NCI-H2171 treated with DMSO at 0.1 percent for 48 hours (cell line): ENCODE measurements at places on chromosomes 5 and 9.

DNA sequence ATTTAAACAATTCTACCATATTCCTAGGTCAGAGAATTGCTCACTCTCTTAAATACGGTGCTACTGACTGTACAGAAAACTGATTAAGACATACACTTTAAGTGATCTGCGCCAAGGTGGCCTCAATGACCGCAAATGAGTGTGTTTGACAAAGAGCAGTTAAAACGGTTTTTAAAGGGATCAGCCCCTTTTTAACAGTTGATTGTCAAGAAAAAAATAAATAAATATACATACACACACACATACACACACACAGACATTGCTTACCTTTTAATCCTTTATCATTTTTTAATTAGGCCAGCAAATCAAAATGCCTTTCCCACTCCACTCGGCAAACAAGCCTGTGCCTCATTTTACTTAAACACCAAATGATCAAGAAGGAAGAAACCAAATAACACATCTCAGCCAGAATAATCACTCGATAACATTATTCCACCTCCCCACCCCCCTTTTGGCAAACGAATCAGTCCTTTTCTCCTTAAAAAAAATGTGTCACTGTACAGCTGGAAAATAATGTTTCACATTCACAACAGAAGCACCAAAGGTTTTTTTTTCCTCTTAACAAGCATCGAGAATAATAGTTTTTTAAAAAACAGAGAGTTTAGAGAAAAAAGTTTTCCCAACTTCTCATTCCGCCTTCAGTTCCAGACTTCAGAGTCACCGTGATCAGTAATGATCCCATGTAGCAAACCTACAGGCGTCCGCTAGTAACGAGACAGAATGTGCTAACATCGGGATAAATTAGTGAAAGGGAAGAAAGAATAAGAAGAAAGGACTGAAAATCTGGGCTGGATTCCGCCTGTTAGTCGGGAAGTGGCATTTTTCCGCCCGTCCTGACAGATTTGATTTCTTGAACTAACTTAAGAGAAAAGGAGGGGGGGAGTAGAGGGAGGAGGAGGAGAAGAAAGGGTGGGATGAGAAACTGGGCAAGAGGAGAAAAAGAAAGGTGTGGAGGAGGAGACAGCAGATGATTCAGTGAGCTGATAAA lies at the start of gene ZNF608:
Gene ZNF608, minus strand, starts transcription at position 712 of the 988 bp plus-strand sequence. CDS start 1,650 bp downstream, outside the sequence.
- DNase-seq = peak; percentile 58

DNA sequence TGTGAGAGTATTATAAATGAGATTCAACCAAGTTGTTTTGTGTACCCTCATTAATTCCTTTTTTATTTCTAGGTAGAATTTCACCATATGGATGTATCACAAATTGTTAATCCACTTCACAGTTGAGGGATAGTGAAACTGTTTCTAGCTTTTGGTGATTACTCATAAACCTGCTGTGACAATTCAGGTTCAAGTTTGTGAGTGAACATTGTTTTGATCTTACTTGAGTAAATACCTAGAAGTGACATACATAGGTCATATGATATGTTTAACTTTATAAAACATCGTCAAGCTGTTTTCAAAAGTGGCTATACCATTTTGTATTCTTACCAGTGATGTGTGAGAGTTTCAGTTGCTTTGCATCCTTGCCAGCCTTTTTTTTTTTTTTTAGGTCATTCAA lies 112.9 kb downstream of the CAMK4 start:
- peak; percentile 37 for DNase-seq

DNA sequence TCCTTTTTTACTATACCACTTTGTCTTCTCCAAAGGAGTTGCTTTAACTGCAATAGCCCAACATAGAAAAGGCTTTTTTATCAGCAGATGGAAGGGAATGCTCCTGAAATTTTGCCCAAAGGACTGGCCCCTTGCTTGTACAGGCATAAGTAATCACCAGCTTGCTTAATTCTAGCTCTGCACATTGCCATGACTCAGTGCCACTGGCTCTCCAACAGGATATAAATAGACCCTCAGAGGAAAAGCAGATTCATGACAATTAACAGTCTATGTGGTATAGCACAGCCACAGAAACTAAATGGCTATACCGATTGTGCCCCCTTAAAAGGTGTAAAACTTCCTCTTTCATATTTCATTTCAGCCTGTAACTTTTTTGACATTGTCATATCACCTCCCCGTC lies 227.0 kb downstream of the ZNF608 start:
- DNase-seq = no peak

- DNase-seq = peak; percentile 25
These were observed 98.2 kb upstream of the GRHPR start for GRCh38 chr9:37324261-37324683.

DNA sequence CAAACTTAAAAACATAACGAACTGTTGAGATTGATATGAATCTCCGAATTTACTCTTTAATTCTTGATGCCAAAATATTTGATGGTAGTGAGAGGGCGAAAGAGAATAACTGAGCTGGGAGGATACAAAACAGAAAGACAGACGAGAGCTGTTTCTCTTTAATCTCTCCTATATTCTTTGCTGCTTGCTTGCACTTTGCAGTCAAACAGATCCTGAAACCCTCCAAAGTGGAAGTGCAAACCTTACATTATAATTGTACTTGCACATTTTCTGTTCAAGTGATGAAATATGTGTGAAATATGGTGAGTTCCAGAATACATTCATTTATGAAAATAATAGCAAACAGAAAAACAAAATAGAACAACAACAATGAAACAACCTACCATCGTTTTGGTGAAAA lies 63.8 kb downstream of the PAM start:
- no peak for DNase-seq

DNA sequence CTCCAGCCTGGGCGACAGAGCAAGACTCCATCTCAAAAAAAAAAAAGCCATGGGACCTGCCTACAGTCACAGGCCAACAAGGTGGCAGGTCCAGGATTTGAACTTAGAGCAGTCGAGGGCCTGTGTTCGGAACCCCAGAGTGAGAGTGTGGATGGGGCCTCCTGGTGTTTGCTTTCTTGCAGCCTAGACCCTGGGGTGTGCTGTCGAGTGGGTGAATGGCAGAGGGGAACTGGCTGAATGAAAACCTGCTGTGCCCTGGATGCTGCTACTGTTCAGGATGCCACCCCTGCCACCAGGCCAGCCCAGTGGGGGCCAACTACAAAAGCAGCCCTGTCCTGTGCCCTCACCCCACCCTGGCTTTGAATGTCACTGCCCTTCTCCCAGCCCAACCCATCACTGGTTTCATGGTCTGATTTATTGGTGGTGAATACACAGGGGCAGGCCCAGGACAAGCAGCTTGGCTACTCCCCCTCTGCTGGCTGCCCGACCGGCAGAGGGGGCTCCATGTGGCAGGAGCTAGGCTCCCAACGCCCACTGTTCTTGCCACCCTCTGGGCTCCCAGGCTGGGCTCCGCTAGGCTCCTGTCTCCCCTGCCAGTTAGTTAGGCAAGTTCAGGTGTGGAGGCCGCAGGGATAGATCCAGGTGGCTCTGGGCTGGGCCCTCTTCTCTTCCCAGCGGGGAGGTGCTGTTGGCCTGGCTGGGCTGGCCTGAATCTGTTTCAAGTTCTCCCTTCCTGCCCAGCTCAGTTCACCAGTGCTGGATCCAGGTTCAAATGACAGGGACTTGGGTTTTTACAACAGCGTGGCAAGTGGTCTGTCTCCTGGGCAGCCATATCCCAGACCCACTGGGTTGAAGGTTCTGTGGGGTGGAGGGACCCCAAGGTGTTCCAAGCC lies 12.2 kb downstream of the FPGS start:
- DNase-seq = no peak

DNA sequence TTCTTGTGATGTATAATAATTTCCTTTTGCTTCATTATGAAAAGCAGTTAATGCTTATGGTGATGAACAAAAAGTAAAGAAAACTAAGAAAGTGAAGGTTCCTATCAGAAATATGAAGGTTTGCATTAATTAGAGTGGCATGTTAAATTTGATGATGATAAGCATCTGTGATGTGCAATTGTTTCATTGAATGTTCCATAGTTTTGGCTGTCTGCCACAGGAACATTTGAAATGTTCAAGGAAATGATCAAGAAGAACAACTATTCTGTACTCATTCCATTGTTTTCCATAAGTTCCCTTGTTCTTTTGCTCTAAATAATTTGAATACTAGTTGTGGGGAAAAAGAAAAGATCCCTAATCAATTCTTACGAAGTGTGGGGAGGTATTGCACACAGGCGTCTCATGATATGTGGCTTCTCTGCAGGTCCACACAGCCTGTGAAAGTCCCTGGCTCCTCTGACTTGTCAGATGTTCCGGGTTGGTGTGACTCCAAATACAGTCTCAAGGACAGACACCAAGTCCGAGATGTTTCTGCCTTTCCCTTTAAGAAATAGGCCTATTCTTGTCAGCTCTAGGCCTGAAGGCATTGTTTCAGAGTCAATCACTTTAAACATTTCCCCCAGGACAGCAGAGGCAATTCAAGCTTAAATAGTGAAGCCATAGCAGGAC lies 152.6 kb upstream of the MAST4 start:
- no peak for DNase-seq

- no peak for DNase-seq
These were observed 29.4 kb downstream of the SLC1A3 start for GRCh38 chr5:36635721-36636390.

DNA sequence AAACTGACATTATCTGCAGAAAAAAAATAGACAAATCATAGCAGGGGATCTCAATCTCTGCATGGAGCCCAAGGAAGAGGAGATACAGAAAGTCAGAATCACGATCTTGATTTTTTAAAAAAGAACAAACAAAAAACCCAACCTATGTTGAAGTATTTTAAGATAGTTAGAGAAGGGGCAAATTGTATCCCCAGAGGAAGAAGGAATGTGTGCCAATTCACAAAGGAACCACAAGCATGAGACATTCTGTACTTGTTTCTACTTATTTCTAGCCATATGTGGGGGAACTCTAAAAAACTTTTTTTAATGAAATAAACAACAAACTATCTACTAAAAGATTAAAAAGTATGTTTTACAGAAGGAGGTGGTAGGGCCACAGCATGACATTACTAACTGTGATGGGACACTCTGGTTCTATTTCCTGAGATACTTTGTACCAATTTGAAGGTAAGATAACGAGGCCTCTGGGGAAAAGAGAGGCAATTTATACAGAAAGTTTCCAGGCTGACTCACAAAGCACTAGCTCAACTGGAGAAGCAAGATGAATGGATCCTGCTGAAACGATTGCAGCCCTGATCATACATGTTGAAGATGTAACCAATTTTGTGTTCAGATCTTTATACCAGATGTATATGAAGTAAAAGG lies 22.5 kb downstream of the RANBP3L start:
- DNase-seq = no peak

- no peak for DNase-seq
These were observed 128.1 kb downstream of the STARD4 start for GRCh38 chr5:111384220-111384619.

DNA sequence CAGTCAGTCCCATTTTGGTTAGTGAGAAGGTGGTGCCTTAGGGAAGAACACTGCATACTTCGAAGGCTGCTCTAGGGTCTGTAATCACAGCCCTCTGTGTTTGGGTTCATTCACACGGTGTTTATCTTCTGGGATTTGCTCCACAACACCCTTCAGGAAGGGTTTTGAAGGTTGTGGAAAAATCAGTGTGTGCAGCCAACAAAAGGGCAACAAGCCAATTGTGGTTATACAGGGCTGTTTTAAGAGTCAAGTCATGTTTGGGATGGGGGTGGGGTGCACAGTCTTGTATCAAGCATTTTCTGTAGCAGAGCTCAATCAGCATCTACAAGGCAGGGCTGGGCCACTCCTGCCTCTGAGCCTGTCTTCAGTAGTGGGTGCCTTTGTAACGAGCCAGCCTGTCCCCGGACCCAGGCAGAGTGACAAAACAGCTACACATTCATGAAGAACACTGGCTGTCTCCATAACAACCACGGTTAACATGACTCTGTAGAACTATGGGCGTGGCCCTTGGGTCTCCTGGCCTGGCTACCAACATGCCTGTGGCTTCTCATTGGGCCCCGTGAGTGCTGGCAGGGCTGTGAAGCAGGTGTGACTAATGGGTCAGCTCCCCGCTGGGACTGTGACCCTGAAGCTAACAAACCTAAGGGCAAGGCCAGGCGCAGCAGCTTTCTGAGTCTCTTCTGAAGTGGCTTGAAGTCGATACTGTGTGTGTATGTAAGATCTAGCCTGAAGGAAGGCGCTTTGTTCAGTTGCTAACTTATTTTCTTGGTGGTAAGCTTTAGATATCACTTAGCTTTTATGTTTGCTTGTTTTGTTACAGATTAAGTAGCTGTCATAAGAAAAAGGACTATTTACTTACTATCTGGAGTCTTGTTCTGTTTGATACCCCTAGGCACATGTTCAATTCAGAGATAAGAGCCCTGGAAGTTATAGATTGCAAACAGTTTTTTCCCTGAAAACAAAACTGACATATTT lies 27.9 kb upstream of the GOLM1 start:
- DNase-seq = peak; percentile 21

DNA sequence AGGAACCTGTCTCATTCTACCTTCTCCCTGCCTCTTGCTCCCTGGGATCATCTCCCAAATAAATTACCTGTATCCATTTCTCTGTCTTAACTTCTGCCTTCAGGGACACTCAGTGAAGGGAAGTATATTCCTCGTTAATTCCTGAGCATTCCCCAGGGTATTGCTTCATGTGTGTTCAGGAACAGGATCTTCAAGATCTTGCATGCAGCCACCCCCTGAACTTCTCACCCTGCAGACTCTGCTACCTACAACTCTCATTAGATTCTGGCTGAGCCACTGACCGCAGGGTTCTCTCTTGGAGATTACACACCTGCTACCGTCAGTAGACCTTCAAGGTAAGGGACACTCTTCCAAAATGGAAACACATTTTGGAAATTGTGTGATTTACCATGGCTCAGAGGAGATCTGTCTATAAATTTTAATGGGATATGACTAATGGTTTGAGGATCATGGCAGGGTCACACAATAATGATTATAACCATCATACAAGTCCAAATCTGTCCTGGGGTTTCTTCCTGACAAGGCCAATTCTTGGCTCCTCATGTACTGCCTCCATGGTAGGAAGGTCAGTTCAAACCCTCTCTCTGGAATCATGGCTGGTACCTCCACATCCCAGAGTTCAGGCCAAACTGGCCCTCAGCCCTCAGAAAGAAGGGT lies 38.9 kb upstream of the UGCG start:
- DNase-seq = no peak
